Gastroesophageal sphincter (tissue), 4 donors: ENCODE measurements at places on chromosomes 2 and 18. TPM values are rescaled to one million over a fixed set of nuclear protein-coding genes. Genes with fewer than 3 reads are reported as not detected.

The SEMA4C gene
- total RNA-seq: 61.1 TPM

DNA sequence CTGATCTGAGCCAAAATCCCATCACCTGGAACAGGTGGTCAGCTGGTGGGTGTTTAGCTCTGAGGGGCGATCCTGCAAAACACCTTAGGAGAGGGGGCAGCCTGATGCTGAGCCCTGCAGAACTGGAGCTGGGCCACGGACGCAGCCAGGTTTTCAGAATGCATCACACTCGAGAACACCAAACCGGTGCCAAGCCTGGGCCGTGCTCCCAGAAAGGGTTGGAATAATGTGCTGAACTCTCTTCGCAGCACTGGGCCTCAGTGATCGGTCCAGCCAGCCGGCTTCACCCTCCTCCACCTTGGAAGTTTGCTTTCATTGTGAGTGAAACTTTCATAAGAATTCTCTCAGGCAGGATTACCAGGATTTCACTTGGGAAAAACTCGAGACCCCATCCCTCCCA, 56.5 kb upstream of the TTC39C start:
- peak; percentile 91 for ATAC-seq

DNA sequence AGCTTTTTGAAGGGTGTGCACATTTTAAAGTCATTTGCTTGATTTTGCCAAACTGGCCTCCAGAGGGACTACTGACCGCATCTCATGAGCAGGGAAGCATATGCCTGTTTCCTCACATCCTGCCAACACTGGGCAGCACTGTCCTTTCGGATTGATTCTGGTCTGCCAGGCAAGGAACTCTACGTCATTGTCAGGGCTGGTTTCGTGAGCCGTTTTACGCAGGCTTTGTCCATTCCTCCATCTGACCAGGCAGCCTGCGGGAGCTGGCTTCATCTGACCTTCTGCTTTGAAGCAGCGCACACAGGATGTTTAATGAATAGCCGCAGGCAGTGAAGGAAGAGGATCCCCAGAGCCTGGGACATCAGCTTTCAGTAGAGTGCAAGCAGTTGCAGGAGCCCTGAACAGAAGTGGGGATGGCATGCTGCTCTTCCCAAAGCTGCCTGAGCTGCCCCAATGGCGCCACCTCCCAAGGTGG, 46.3 kb upstream of the SEMA4C start:
- ATAC-seq: no peak

DNA sequence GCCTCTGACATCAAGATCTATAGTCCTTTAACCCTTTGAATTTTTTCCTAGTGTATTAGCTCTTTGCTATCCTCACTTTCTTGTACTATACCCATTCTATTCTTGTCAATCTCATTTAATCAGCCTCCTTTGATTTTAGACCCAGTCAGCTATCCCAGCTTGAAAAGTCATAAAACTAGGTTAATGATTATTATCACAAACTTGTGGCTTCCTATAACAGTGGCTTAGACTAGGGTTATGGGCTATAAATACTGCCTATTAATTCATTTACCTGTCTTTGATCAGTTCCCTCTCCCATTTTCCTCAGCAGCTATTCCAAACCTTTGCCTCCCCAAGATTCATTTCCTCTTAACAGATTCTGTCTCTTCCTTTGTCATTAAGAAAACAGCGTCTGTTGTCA, 174.8 kb downstream of the UBR3 start:
- no peak for ATAC-seq

The FOXD4L1 gene
- total RNA-seq: not detected

GRCh38 chr2:109407276-109408042, 206.3 kb downstream of the SEPTIN10 start:
- no peak for ATAC-seq

- peak; percentile 74 for ATAC-seq
Observed at GRCh38 chr2:64330281-64331113, 123.5 kb upstream of the LGALSL start.

The PLGLB2 gene
- total RNA-seq: 2.4 TPM

- no peak for ATAC-seq
Observed at GRCh38 chr2:24054366-24055010, 4.9 kb downstream of the FKBP1B start.

DNA sequence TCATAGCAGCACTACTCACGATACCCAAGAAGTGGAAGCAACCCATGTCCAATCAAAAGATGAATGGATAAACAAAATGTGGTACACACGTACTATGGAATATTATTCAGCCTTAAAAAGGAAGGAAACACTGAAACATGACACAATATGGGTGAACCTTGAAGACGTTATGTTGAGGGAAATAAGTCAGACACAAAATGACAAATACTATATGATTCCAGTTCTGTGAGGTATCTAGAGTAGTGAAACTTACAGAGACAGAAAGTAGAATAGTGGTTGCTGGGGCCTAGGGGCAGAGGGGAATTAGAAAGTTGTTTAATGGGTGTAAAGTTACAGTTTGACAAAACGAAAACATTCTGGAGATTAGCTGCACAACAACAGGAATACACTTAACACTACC, 24.7 kb downstream of the TLK1 start:
- no peak for ATAC-seq

The TUBA3D gene
- not detected for total RNA-seq

The DPP4 gene
- 6.7 TPM for total RNA-seq

- peak; percentile 76 for ATAC-seq
Observed at GRCh38 chr18:48896875-48897511, 53.8 kb downstream of the SMAD7 start.

The NAGK gene
- 67.5 TPM for total RNA-seq

The DQX1 gene
- not detected for total RNA-seq

GRCh38 chr18:59540780-59541179, 156.4 kb downstream of the CCBE1 start:
- peak; percentile 39 for ATAC-seq

The NRP2 gene
- 314 TPM for total RNA-seq

GRCh38 chr2:8682719-8683667, 1.1 kb downstream of the ID2 start:
- ATAC-seq: no peak

DNA sequence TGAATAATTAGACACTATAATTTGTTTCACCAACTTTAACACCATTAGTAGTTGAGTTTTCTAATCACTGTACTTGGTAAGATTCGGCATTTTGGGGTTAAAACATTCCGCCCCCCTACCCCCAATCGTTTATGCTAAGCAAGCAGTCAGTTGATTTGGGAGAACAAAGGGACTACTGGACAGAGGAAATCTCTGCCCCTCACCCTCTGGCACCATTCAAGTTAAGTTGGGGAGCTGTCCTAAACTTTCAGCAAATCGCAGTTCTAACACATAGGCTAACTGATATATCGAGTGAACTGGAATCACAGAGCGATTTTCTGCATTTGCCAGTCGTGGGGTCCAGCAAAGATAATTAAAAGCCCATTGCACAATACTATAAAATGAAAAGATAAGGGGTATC, 5.6 kb downstream of the KLF7 start:
- ATAC-seq: no peak

The IKZF2 gene
- 9.0 TPM for total RNA-seq

The CDH7 gene
- total RNA-seq: 0.04 TPM

The NOSTRIN gene
- total RNA-seq: 22.5 TPM

- ATAC-seq: no peak
Observed at GRCh38 chr2:137937246-137937645, 27.0 kb upstream of the HNMT start.

DNA sequence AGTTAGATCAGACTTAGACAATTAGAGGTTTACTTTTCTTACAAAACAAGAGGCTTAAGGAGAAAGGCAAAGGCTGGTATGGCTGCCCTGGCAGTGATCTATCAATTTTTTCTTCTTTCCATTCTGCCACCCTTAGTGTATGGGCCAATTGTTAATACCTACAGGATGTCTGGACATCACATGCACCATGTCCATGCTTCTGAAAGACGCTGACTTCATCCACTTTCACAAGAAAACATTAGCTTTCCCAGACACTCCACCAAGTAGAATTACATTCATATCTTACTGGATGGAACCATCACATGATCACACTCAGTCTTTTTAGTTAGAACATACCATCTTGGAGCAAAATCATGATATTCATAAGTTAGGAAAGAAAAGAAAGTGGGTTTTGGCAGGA, 120.9 kb downstream of the ARHGAP28 start:
- no peak for ATAC-seq

The DIPK1C gene
- 0.13 TPM for total RNA-seq

The SLC14A1 gene
- total RNA-seq: 2.3 TPM

The LIMS4 gene
- 5.1 TPM for total RNA-seq

DNA sequence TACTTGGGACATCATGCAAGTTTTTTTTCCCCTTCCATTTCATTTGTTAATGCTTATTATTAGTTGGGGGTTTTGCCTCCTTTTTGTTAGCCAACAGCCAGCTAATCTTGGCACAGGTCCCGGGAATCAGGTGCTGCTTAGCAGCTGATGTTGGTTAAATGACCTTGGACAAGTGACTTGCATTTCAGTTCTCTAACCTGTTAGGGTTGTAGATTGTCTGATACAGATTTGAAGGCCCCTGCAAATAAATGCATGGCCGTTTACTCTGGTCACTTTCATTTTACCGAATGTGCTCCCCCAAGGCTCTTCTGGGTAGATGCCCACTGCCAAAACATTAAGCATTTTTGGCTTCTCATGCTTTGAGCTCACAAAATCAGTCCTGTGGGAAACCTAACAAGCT, 120.9 kb downstream of the SPTBN1 start:
- ATAC-seq: no peak

The EPC2 gene
- 32.3 TPM for total RNA-seq

DNA sequence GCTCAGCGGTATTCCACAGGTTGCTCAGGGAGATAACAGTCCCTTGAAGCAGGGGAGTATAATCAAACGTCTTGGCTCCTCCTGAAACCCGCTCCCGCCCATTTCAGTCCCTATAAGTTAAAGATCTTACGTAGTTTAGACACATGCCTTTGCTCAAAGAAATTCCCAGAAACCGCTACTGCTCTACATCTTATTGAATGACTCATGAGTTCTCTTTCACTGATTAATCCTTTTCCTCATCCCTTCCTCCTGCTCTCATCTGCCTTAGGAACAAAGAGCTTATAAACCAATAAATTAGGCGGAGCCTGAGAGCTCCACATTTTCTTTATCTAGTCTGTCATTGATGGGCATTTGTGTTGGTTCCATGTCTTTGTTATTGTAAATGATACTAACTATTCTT, 4.2 kb upstream of the SERPINB4 start:
- no peak for ATAC-seq

DNA sequence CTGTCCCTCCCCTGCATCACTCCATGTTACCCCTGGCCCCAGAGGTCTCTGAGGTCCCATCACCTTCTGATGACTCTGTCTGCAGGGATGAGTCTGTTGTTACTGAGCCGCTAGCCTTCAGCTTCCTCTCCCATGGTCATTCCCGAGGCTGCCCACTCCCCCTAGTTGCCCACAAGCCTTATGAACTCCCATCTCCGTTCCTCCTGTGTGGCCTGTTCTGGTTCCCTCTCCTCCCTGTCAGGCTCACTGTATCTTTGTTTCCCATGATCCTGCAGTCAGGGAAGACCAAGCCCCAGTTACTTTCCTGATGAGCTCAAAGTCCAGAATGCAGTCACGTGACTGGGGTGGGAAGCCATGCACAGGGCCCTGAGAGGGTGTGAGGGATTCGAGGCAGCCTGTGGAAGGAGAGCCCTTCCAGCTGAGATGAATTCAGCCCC, 39.5 kb downstream of the INPP4A start:
- ATAC-seq: no peak

GRCh38 chr2:98489971-98490962, 45.6 kb downstream of the INPP4A start:
- ATAC-seq: no peak

DNA sequence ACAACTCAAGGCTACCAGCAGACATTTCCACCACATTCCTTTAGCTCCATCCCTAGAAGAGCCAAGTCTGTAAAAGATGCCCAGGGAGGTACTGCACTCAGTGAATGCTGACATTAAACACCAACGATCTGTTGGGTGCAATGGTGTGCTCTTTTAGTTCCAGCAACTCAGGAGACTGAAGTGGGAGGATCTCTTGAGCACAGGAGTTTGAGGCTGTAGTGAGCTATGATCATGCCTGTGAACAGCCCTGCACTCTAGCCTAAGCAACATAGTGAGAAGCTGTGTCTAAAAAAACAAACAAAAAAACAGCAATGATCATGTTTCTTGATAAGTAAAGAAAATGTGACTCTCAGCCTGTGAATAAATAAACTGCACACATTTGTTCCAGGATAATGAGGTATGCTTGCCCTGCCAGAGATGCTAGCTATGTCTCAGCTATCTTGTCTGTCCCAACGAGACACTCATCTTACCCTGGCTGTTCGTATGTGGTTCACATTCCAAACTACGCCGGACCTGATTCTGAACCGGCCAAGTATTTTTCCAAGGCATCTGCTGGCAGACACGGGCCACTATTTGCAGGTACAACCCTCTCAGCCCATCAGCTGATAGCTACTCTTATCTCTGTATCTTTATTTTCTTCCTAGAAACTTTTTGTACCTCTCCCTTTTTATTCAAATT, 21.8 kb downstream of the TMEM182 start:
- no peak for ATAC-seq

- no peak for ATAC-seq
Observed at GRCh38 chr18:28831476-28831875, 654.5 kb upstream of the CDH2 start.

The DSG4 gene
- not detected for total RNA-seq

The ITGB1BP1 gene
- total RNA-seq: 52.8 TPM

GRCh38 chr2:28206762-28207161, 185.9 kb upstream of the FOSL2 start:
- ATAC-seq: no peak

The ASB18 gene
- total RNA-seq: not detected

DNA sequence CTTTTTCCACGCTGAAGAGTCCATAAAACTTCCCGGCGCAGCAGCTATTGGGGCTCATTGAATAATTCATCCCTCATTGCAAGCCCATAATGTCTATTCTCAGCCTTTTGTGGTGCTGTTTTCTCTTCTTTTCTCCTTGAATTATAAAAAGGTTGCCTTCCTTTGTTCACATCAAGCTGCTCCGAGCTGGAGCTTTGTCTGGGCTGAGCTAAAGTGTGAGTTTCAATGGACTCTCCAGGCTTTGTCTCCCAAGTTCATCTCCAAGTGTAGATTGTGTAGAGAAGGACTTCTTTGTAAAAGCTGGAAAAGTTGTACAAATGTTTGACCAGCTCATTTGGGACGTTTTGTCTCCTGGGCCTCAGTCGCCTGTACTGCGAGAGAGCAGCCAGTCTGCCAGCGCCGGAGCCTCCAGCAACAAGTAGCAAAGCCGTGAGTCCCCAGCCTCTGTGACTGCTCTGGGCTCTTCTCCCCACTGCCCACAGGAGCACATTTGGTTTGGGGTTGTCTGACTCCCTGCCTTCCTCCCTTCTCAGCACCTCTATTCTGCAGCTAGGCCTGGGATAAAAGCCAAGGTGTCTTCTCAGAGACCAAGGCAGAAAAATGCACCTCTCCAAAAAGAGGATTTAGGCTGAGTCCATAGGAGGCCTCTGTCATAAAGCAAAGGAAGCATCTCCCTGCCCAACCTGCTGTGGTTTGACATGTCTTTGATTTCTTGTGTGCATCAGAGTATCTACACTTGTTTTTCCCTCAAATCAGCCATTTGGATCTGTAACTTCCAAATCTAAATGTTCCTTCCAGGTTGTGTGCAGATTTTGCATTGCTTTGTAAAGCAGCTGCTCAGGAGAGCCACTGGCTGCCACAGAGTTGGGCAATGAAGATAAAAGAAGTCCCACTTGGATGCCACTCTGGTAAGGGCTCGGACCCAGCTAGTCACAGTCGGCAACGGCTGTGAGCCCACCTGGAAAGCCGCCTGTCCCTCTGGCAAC, 6.4 kb downstream of the PAX3 start:
- ATAC-seq: no peak

GRCh38 chr18:23832911-23833310, 143.7 kb downstream of the LAMA3 start:
- no peak for ATAC-seq

GRCh38 chr2:153072813-153073212, 354.4 kb downstream of the ARL6IP6 start:
- ATAC-seq: no peak
